HT1080 (cell line): ENCODE measurements at places on chromosomes 11 and 22. TPM values are rescaled to one million over a fixed set of nuclear protein-coding genes. Genes with fewer than 3 reads are reported as not detected.
A peak's percentile ranks its signal among the peaks of the same experiment; 100 is the strongest.

The BCR gene
- total RNA-seq, result 26.5 and 28.9 TPM in 2 replicates

The C11orf52 gene
- total RNA-seq, result not detected in 2 replicates

The CALCB gene
- 0.19 TPM in 1 of 2 replicates, not detected in the other for total RNA-seq

The DNHD1 gene
- total RNA-seq, result 3.5 and 5.7 TPM in 2 replicates

The TSSK2 gene
- total RNA-seq, result not detected in 2 replicates

The RPS6KB2 gene
- 49.0 and 52.7 TPM in 2 replicates for total RNA-seq

The CENPM gene
- 54.7 and 66.8 TPM in 2 replicates for total RNA-seq

The TMEM25 gene
- total RNA-seq, result 10.1 and 12.3 TPM in 2 replicates

The ASRGL1 gene
- 12.2 and 13.6 TPM in 2 replicates for total RNA-seq

The MUC15 gene
- total RNA-seq, result not detected in 2 replicates

GRCh38 chr22:46636221-46637002, 16.2 kb downstream of the GRAMD4 start:
- DNase-seq, result no peak

DNA sequence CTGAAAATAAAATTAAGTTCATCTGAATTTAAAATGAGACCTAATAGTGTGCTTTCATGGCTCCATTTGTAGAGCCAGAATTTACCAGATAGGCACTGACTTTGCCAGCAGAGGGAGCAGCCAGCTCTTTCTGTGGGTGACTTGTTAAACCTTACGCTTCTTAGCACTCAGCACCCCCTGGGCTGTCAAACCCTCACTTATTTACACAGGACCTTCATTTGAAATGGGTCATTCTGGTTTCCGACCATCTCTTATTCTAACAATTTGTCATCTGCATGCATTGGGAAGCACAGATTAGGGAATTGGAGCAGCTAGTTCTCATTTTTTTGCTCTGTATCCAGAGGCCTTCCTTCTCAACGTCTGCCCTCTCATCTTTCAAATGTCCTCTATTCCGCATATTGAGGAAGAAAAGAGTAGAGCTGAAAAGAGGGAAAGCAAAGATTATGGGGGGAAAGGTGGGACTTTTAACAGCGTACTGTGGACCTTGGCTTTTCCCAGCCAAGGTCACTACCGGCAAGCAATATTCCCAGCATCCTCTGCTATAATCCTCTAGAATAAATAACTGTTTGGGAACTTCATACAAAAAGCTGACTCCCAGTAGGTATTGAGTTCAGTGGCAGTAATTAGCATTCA, 3.1 kb downstream of the ASRGL1 start:
- DNase-seq, result peak; percentile 29

DNA sequence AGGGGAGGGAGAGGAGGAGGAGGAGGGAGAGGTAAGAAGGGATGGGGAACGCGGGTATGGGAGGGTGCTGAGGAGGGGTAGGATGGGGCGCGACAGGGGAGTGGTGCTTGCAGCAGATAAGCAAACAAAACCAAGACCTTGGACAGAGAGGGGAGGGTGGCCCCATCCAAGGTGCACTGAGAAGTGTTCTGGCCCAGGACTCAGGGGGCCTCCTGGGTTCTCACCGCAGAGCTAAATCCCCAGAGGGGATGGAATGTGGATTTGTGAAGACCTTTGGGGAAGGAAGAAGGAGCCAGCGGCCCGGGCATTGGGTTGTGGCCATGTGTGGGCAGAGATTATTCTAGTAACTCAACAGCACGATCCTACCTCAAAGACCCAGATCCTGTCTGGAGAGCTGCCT, 90.9 kb upstream of the LINC01488 start:
- no peak for DNase-seq

DNA sequence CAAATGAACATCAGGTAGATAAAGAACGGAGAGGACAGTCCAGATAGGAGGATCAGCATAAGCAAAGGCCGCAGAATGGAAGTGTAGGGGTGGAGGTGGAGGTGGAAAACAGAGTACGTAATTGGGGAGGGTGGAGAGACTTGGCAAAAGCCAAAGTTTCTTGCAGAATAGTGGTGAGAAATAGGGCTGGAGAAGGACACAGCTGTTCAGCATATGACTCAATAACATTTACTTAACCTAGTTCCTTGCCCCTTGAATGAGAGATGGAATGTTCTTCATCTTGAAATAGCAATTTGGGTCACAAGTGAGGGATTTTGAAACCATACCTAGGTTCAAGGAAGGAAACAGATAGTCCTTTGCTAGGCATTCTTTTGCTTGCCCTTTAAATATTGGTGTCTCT, 235.9 kb upstream of the ARHGAP20 start:
- DNase-seq, result no peak

GRCh38 chr11:33419924-33420323, 162.7 kb downstream of the HIPK3 start:
- DNase-seq, result no peak

- no peak for DNase-seq
Measured at GRCh38 chr11:110450246-110450645, 20.5 kb downstream of the FDX1 start.

GRCh38 chr22:30411780-30412179, 13.8 kb upstream of the MTFP1 start:
- peak; percentile 32 for DNase-seq

DNA sequence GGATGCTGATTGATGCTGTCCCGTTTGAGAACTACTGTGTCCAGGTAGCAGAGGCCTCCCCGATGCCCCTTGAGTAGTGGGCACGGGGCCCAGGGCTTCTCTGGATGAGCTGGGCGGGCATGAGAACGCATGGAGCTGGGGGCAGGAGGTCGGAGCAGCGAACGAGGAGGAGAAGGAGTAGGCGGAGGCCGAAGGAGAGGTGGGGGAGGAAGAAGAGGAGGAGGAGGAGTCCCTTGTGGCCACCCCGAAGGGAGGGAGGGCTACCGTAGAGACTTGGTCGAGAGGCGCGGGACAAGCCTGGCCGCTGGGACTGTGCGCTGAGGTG, 62.9 kb downstream of the CRYBB2 start:
- no peak for DNase-seq

GRCh38 chr22:30985561-30986208, 16.6 kb downstream of the TUG1 start:
- DNase-seq, result no peak

DNA sequence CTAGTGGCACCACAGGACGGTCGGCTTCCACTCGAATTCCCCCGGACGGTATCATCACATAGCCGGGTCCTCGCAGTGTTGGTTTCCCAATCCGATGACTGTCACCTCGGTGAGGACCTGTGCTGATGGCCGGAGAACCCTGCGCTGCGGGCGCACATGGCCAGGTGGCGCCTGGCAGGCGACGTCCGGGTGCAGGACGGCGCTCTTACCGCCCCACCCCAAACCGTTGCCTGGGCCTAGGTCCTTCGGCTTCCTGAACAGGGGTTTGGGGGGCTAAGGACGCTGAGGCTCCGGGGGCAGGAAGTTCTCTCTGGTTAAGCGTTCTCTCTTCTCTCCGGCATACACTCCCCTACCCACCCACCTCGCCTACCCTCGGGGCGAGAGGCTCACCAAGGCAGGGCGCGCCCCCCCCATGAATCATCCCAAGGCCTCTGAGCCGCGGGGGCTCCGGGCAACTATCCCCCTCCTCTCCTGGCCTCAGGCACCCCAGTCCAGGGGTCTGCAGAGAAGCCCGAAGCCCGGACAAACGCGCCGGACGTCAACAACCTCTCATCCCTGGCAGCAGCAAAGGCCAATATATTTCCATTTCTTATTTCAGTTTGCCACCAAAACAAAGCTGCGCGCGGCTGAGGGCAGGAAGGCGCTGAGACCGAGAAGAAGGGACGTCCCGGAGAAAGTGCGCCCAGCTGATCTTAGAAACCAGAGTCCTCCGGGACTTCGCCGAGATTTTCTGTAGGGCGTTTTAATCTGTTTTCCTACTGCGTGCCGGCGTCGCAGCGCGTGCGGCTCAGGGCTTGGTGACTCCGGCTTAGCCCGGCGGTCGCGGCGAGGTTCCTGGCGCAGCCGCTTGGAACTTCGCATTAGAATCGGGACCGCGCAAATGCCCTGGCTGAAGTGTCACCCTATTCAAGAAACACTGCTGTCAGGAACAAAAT, 5.6 kb downstream of the ALX4 start:
- DNase-seq, result no peak

GRCh38 chr11:82859750-82860149, 40.5 kb downstream of the PRCP start:
- DNase-seq, result no peak

DNA sequence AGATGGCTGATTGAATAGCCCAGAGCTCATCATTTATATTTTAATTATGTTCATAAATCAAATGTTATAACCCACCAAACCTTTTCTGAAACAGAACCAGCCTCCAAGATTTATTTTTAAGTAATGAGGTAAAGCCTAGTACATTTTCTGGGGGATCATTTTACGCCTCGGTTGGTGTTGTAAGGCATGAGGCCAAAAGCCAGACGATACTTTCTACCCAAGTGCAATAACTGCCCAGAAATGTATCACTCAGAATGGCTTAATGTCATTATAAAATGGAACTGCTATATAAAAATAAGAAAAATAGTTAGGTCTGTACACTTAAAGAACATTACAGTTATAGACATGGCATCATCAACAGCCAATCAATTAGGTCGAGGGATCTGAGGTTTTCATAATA, 283.3 kb downstream of the CADM1 start:
- no peak for DNase-seq

GRCh38 chr22:41822317-41823057, 10.4 kb upstream of the SREBF2 start:
- peak; percentile 79 for DNase-seq

- no peak for DNase-seq
Measured at GRCh38 chr11:47495011-47495855, 46.3 kb upstream of the RAPSN start.

GRCh38 chr11:95487391-95487790, 256.4 kb upstream of the SESN3 start:
- DNase-seq, result no peak

DNA sequence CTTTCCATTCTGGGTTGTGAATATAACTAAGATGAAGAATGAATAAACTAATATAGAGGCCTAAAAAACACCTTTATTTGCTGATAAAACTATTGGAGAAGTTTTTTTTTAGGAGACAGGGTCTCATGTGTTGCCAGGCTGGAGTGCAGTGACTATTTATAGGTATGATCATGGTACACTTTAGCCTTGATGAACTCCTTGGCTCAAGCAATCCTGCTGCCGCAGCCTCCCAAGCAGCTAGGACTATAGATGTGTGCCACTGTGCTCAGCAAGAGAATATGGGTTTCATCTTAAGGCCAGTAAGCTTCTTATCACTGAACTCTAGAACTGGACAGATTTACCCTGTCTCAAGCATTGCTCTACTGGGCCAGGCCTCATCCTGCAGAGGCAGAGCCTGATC, 26.6 kb downstream of the CCDC90B start:
- no peak for DNase-seq

- DNase-seq, result peak; percentile 82
Measured at GRCh38 chr22:36465232-36466021, 16.0 kb downstream of the TXN2 start.

- no peak for DNase-seq
Measured at GRCh38 chr11:72234920-72235319, 9.1 kb downstream of the PHOX2A start.

DNA sequence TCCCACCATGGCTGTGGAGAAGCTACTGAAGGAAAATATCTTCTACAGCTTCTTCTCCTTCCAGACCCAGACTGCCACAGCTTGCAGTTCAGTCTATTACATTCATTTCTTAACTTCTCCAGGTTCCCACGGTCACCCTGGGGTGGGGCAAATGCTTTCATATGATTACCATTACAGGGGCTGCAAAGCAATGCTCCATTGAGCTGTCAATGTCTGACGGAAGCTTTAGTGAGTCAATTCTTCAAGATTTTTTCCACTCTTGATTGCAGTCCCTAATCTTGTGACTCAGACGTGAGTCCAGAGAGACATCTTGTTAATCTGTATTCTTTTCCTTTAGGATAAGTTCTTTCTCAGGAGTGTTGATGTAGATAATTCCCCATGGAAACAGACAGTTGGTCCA, 233.4 kb upstream of the DDI1 start:
- peak; percentile 14 for DNase-seq

- no peak for DNase-seq
Measured at GRCh38 chr22:24813861-24814770, 8.1 kb downstream of the SGSM1 start.

DNA sequence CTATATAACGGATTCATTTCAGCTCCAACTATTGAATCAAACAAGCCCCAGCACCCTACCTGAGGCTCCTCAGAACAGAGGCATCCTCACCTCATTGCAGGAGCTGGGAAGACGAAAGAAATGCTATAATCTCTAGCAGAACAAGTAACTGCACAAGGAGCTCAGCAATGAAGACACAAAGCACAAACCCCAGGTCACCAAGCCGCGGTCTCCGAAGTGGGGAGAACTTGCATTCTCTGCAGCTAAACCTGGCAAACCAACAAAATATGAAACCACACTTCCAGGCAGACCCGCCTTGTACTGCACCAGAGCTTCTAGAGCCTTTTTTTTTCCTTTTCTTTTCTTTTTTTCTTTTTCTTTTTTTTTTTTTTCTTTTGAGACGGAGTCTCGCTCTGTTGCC, 21.8 kb upstream of the CD5 start:
- no peak for DNase-seq

DNA sequence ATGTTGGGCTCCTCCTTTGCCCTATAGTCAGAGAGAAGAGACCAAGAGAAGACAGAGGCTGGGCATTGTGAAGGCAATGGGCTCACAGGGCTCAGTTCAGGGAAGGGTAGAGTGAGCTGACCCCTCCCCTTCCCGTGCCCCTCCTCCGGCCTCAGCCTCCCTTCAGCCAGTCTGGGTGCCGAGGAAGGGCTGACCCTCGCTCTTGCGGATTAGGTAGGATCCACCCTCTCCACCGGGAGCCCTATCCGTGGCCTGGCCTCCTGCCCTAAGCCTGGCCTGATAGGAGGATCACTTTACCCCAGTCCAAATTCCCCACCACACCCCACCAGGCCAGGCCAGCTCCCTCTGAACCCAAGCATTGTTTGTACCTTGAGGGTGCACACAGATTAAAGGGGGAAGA, 1.8 kb upstream of the PPP1R14B start:
- DNase-seq, result no peak

GRCh38 chr11:82871646-82872045, 28.6 kb downstream of the PRCP start:
- DNase-seq, result no peak

DNA sequence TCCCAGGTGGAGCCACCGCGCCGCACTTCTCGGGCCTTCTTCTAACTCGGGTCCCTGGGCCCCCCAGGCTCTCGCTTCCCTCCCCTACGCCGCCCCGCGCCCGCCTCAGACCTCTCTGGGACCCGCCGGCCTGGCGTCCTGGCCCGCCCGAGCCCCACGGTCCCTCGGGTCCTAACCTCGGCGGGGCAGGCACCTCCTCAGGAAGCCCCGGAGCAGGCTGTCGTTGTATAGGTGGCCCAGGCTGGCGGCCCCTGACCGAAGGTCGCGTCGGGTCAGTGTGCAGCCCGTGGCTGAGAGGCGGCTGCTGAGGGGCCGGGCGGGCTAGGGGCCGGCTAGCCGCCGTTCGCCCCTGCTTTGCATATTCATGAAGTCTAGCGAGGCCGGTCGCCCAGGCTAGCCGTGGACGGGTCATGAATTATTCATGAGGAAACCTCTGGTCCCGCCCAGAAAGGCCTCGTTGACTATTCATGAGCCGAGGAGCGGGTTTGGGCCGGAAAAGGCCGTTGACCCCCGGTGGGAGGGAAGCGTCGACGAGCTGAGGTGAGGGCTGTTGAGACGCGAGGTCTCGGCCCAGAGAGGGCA, at the start of gene HORMAD2:
HORMAD2 (plus strand) TSS at position 513 of the 582 bp plus-strand sequence. CDS start 13,489 bp downstream, outside the sequence.
- no peak for DNase-seq

- DNase-seq, result no peak
Measured at GRCh38 chr11:120424970-120425332, 86.6 kb upstream of the GRIK4 start.

GRCh38 chr11:16093889-16094653, 262.3 kb downstream of the SOX6 start:
- DNase-seq, result no peak
